Activated T-helper 2 cell treated with anti-CD3 and anti-CD28 coated beads, Interferon-gamma antibody, Interleukin-2, Interleukin-4, amounts not matched to agents 10 μg/mL and 5 μg/mL and 100 μg/mL, durations not matched to agents 14 hours and 24 hours and 36 hours (primary cell): ENCODE measurements at places on chromosomes 7 and 10.

GRCh38 chr7:150898475-150899011 is 46.2 kb downstream of the AOC1 start:
- peak; percentile 61 for DNase-seq

- no peak for DNase-seq
These were observed 119.5 kb upstream of the KLF6 start for GRCh38 chr10:3904419-3904960.

DNA sequence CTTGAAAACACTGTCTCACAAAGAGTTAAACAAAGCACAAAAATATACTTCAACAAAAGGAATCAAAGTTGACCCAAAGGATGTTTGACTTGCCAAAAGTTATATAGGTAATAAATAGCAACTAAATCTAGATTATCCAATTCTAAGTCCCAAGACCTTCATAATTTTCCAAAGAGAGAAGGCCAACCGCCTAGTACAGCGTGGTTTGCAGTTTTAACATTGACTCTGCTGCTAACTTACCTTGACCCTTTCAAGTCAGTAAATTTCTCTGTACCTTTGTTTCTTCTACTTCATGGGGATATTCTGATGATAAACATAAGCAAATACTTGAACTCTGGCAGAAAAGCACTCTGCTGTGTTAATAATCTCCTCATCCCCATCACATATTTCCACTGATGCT is 1.9 kb upstream of the GPR22 start:
- DNase-seq: no peak

DNA sequence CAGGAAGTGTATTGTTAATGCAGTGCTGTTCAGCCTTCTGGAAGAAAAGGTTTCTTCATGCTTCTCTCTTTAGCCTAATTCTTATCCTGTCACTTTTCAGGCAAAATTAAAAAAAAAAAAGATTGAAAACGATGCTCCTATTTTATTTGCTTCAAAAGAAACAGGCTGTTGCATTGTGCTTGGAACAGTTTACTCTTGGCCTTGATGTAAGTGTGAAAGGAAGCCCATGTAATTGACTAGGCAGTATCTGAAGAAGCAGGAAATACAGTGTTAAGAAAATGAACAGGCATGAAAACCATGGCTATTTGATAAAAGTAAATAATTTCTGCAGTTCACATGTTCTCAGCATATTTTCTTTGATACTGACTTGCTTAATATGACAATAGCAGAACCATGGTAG is 40.4 kb upstream of the ATRNL1 start:
- no peak for DNase-seq

- no peak for DNase-seq
These were observed at the start of gene AEBP1 for GRCh38 chr7:44103923-44104859. Gene AEBP1, plus strand, starts transcription at chr7:44104345. Its CDS starts 321 bp downstream, at chr7:44104666.

- no peak for DNase-seq
These were observed 280.2 kb upstream of the PITRM1 start for GRCh38 chr10:3452683-3453361.

DNA sequence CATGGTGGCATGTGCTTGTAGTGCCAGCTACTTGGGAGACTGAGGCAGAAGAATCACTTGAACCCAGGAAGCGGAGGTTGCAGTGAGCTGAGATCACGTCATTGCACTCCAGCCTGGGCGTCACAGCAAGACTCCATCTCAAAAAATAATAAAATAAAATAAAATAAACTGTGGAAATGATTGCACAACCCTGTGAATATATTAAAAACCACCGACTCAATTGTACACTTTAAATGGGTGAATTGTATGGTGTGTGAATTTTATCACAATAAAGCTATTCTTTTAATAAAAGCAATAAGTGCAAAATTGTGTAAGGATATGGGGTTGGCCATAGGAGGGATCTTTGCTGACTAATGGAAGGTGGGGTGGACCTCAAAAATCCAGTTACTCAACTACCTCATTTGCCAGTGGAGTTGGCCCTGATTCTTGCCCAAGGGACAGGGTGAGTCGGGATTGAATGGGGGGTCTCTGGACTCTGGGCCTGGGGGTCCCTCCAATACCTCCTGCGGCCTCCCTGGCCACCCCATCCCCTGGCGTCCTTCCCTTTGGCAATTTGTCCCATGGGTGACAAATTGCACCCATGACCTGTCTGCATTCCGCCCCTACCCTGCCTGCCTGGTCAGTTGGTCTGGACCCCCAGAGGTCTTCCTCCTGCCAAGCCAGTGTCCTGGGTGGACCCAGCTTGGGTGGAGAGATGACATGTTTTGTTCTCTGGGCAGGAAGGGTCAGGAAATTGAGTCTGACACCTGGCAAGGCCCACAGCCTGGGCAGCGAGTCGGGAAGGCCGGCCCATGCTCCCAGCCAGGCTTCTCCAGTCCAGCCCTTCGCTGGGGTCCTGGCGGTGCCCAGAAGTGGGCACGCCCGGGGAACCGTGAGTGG is 61.7 kb upstream of the ELN start:
- DNase-seq: no peak

- DNase-seq: no peak
These were observed 100.9 kb downstream of the SAMD9 start for GRCh38 chr7:93016681-93017381.

- DNase-seq: no peak
These were observed 217.6 kb downstream of the TCERG1L start for GRCh38 chr10:131093795-131094366.

DNA sequence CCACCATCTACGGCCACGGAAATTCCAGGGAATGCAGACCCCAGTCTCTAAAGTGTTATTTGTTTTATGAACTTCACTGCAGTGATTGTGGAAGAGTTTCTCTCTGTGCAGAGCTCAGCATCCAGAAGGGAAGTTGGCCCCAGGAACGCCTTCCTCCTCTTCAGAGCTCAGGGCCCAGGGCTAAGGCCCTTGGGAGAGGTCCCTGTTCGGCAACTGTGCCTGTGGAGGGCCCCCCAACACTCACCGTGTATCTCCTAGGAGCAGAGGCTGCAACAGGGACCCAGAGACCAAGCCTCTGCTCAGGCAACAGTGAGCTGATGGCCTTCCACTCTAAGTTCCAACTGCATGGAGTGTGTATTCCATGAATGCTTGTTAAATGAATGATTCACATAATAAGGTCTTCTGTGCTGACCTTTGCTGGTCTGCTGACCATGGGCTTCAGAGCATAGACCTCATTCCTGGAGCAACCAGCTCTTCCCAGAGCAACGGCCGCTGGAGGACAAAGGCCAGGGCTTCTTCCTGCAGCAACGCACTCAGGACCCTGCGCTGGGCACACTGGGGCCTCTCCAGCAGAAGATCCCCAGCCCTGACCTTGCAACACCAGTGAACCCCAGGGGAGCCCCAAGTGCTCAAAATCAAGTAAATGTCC is 7.7 kb downstream of the DIP2C start:
- DNase-seq: no peak

DNA sequence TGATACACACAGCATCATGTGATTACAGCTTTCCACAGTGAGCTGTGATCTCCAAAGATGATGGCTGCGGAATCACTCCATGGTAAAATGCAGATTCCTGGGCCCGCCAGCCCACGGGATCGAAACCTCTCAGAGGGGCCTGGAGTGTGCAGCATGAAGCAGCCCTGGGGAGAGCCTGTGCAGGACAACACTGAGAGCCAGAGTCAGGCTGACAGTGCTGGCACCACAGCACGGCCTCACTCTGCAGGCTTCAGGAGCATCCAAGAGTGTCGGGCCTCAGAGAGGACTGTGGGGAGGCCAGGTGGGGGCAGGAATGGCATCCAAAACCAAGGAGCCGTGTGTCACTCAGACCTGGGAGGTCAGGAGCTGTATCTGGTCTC is 533.4 kb downstream of the TCERG1L start:
- no peak for DNase-seq

GRCh38 chr10:4670737-4671136 is 155.3 kb upstream of the AKR1E2 start:
- no peak for DNase-seq

- DNase-seq: no peak
These were observed 5.7 kb downstream of the NAT16 start for GRCh38 chr7:101174322-101174854.

DNA sequence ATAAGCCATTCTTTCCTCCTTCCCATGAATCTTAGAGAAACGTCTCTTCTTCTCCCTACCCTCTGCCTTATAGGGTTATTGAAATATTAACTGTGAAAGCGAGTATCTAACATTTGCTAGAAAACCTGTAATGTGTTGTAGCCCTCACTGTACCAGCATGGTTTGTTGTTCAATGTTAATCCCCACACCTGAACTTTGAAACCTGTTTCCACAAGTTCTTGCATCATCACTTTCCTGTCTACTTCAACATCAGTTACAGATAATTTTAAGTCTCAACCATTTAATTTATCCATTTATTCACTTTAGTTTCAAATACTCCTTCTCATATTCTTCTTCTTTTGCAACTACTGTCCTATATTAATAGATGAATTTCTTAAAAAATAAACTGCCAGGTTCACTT is 148.2 kb downstream of the ETV1 start:
- no peak for DNase-seq

- no peak for DNase-seq
These were observed 465.1 kb upstream of the ADARB2 start for GRCh38 chr10:2202401-2202800.

DNA sequence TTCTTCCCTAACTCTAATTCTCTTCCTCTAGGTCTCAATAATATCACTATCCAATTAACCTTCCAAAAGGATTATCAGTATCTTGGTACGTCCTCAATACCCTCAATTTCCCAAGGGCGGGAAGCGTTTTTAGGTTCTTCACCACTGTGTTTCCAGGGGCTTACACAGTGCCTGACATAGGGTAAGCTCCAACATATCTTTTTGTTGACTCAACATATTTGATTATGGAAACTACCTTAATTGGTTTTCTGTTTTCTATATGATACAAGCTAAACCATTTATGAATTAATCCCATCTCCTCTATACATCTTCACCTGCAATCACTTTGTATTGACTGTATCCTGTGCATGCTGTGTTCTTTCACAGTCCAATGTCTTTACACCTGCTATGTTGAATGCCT is 987.3 kb downstream of the GRID1 start:
- DNase-seq: no peak

GRCh38 chr7:12719141-12719919 is 31.9 kb downstream of the ARL4A start:
- no peak for DNase-seq

GRCh38 chr10:44899450-44900080 is 11.6 kb upstream of the TMEM72 start:
- no peak for DNase-seq

- DNase-seq: no peak
These were observed 44.7 kb upstream of the GPR26 start for GRCh38 chr10:123621492-123621891.

- DNase-seq: no peak
These were observed 109.7 kb downstream of the ELMO1 start for GRCh38 chr7:37338966-37339365.

GRCh38 chr7:35384761-35385700 is 131.1 kb upstream of the TBX20 start:
- no peak for DNase-seq

DNA sequence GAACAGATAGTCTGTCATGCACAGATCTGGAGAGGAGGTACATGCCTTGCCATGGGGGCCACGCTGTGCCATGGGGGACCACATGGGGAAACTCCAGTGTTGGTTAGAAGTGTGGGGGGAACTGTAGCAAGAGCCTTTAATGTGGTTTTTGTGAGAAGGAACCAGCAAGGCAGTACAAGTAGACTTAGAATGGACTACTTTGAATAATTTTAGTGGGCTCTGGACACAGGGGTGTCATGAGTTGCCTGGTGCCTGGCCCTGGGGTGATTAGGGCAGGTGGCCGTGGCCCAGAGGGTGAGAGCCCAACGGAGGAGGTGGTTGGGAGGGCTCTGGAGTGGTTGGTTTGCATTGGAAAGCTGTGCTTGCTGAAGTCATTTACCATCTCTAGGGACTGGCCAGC is 77.2 kb downstream of the CXCL12 start:
- DNase-seq: no peak

DNA sequence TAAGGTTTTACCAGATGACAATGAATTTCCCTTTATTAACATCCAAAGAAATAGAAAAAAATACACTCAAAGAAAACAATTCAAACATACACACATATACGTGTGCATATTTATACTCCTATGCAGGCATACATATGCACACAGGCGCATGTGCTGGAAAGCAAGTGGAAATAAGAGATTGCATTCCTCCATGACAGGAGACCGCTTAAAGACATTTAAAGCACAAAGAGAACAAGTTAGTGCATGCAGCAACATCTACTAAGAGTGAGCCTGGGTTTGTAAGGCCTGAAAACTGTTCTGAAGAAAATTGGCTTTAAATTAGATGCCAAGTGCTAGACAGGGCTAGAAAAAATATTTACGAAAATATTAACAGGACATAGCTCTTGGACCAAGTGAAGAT is 40.1 kb upstream of the PPP1R17 start:
- DNase-seq: no peak

DNA sequence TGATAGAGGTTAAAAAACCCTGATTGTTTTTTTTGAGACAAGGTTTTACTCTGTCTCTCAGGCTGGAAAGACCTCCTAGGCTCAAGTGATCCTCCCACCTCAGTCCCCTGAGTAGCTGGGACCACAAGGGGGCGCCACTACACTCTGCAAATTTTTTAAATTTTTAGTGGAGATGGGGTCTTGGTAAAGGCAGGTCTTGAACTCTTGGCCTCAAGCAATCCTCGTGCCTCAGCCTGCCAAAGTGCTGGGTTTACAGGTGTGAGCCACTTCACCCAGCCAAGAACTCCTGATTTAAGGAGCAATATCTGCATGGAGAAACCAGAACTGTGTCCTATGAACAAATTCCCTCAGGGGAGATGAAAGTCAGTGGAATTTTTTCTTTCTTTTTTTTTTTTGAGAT is 7.3 kb upstream of the KLHDC10 start:
- peak; percentile 46 for DNase-seq

DNA sequence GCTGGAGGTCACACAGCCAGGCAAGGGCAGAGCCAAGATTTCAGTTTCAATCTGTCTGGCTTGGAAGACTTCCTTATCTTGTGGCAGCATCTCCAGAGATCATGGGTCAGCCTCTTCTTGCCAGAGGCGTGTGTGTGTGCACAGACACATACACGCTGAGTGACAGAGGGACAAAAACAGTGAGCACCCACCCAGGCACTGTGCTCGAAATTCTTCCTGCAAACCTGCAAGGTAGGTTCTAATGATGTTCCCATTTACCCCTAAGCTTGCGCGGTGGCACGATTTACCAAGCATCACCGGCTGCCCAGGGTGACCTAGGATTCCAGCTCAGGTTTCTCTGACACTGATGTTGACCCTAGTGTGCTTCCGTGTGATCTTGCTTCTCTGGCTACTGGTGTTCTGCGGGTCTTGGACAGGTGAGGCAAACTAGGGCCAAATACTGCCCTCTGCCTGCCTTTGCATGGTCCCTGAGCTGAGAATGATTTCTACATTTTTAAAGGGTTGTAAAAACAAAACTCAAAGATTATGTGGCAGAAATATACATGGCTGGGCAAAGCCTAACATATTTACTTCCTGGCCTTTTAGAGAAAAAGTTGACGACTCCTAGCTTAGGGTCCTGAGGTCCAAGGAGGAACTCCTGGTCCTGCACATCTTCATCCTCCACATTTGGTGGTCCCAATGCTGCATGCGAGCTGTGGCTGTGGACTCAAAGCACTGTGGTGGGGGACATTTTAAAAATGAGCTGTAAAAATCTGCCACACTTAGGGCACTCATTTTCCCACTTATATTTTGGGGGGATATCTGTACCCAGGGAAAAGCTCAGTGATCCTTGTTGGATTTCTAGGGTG is 268.5 kb downstream of the RPS24 start:
- DNase-seq: peak; percentile 7

- DNase-seq: no peak
These were observed 21.4 kb downstream of the KCP start for GRCh38 chr7:128889121-128889520.

- DNase-seq: no peak
These were observed 88.3 kb upstream of the KAT6B start for GRCh38 chr10:74738052-74738451.

GRCh38 chr7:3991731-3992231 is 690.3 kb upstream of the FOXK1 start:
- no peak for DNase-seq

- no peak for DNase-seq
These were observed 409 bp downstream of the DNMBP start for GRCh38 chr10:100009283-100009792.
